ENCODE measurements at places on chromosomes 7 and 10. TPM values are rescaled to one million over a fixed set of nuclear protein-coding genes. Genes with fewer than 3 reads are reported as not detected.

DNA sequence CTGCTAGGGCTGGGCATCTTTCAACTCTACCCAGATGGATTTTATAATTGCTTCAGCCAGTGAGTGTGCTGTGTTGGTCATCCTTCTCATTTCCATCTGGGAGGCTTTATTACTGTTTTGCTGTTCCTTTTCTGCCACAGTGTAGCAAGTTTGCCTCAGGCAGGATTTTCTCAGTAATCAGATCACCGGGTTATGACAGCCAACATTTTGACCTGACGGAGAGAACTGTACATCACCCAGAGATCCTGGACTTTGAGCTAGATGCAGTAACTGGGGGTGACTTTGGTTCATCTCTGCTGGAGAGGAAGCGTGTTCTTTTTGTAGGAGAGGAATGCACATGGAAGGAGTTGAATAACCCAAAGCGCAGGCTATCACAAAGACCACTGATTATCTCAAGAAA is 111.8 kb upstream of the AGR3 start:
- DNase-seq = no peak
- peaks cover 7% of the 10 kb centered on the region for H3K4me1 ChIP-seq

The PRXL2A gene
- 88.4 TPM for total RNA-seq

The PTPN20 gene
- total RNA-seq = 5.6 TPM

The ATXN7L1 gene
- 18.4 TPM for total RNA-seq

DNA sequence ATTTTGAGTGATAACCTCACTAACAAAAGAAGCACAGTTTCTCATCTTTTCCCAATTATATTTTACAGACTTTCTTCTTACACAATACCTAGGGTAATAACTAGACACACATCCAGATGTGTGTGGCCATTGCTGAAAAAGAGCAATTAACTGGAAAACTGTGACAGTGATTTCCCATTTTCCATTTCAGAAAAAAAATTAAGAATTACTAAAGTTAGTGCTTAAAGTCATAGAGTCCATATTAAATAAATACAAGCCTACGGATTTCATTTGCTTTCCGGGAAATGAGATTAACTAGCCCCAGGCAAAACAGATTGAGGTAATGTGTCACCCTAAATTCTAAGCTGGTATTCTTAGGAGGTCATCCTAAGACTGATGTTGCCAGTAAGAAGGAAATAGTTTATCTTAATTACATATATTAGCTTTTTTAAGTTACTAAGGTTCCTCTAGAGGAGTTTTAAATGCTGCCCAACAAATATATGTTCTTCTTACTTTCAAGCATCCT is 10.2 kb upstream of the MACC1 start:
- no peaks in the 10 kb centered on the region for H3K36me3 ChIP-seq
- no peak for DNase-seq
- no peaks in the 10 kb centered on the region for H3K27me3 ChIP-seq
- H3K4me1 ChIP-seq = no peaks in the 10 kb centered on the region

- no peaks in the 10 kb centered on the region for H3K36me3 ChIP-seq
- H3K4me1 ChIP-seq = no peaks in the 10 kb centered on the region
- no peak for DNase-seq
- H3K27me3 ChIP-seq = no peaks in the 10 kb centered on the region
Measured at GRCh38 chr7:87797798-87798403, 78.3 kb downstream of the SLC25A40 start.

The CEP41 gene
- 8.9 TPM for total RNA-seq

- H3K4me3 ChIP-seq = no peak overlapping the region
- H3K36me3 ChIP-seq = no peaks in the 10 kb centered on the region
- no peaks in the 10 kb centered on the region for H3K27me3 ChIP-seq
- peak overlapping the region; percentile 62 for H3K27ac ChIP-seq
- H3K4me1 ChIP-seq = no peaks in the 10 kb centered on the region
Measured at GRCh38 chr7:17696422-17696821, 243.9 kb downstream of the SNX13 start.

DNA sequence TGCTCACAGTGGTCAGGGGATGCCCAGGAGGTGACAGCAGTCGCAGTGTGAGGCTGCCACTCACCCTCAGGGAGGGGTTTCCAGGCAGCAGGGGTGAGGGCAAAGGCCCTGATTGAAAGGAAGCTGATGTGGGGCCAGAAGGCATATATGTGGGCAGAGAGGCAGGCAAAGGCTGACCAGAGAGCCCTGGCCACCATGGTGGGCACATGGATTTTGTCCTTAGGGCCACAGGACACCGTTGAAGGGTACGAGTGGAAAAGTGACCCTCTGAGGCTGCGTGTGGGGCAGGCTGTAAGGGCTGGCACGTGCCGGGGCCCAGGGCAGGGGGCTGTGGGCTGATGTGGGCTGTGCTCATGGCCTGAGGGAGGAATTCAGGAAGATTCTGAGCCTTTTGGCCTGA is 57.5 kb upstream of the ZNF32 start:
- H3K27me3 ChIP-seq = no peaks in the 10 kb centered on the region

GRCh38 chr10:69876286-69876685 is 74.6 kb downstream of the COL13A1 start:
- H3K36me3 ChIP-seq = no peaks in the 10 kb centered on the region
- H3K27ac ChIP-seq = no peak overlapping the region
- no peaks in the 10 kb centered on the region for H3K27me3 ChIP-seq
- DNase-seq = no peak
- H3K4me1 ChIP-seq = no peaks in the 10 kb centered on the region

DNA sequence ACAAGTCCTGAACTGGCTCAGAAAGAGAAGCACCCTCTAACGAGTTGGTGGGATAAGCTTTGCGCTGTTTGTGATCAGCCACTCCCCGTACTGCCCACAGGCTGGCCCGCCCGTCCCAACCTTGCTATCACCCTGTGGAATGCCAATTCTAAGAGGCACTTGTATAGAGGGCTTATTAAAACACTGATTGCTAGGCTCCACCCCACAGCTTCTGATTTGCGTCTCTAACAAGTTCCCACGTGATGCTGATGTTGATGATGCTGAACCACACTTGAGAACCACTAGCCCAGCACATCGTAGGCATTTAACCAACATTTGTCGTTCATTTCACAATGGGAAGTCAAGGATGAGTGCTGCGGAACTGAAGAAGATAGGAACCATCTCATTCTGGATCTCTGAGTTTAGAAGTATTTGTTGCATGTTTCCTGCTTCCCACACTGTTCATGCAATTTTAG is 12.7 kb upstream of the GSAP start:
- H3K27me3 ChIP-seq = no peaks in the 10 kb centered on the region
- no peak for DNase-seq
- H3K4me1 ChIP-seq = no peaks in the 10 kb centered on the region
- no peaks in the 10 kb centered on the region for H3K36me3 ChIP-seq
- no peak overlapping the region for H3K27ac ChIP-seq

DNA sequence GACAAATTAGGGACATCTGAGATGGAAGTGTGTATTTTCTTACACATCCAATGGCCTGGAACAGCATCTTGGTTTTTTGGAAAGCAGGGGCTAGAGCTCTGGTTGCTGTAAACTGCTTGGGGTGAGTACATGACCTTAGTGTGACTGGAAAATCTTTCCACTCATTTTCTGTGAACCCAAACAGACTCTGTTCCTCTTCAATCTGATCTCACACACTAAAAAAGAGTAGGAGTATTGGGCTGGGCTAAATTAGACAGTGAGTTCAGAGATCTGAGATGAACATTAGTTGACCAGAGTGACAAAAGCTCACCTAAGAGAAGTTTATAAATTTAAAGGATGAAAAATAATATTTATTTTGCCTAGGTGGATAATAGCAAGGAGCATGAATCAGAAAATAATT is 59.2 kb downstream of the OR13A1 start:
- H3K27ac ChIP-seq = no peak overlapping the region
- no peak overlapping the region for H3K4me3 ChIP-seq

The TFPI2 gene
- 46.7 TPM for total RNA-seq

The ZPBP gene
- not detected for total RNA-seq

DNA sequence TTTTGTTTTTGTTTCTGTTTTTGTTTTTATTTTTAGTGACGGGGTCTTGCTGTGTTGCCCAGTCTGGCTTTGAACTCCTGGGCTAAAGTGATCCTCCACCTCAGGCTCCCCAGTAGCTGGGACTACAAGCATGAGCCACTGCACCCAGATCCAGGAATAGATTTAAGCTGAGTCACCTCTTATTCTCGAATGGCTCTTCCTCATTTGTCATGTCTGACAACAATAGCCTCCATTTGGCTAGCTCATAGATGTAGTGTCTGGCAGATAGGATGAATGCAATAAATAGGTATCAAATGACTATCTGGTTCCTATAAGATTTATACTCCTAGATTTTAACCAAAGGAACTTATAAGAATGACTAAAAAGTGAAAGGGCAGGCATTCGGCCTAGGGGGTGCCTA is 172.9 kb downstream of the TMEM26 start:
- no peaks in the 10 kb centered on the region for H3K27me3 ChIP-seq
- H3K4me3 ChIP-seq = no peak overlapping the region
- no peak for DNase-seq

The CRYGN gene
- total RNA-seq = not detected

The PRSS37 gene
- total RNA-seq = not detected

GRCh38 chr7:26853788-26854393 is 10.5 kb downstream of the SKAP2 start:
- DNase-seq = no peak
- H3K27me3 ChIP-seq = no peaks in the 10 kb centered on the region
- H3K27ac ChIP-seq = peak overlapping the region; percentile 86
- no peaks in the 10 kb centered on the region for H3K4me1 ChIP-seq
- no peak overlapping the region for H3K4me3 ChIP-seq
- no peaks in the 10 kb centered on the region for H3K36me3 ChIP-seq

- H3K36me3 ChIP-seq = no peaks in the 10 kb centered on the region
- H3K4me1 ChIP-seq = no peaks in the 10 kb centered on the region
- no peak overlapping the region for H3K4me3 ChIP-seq
Measured at GRCh38 chr7:22350466-22351328, 6.3 kb downstream of the RAPGEF5 start.

- DNase-seq = no peak
- no peaks in the 10 kb centered on the region for H3K4me1 ChIP-seq
- no peak overlapping the region for H3K4me3 ChIP-seq
- H3K27ac ChIP-seq = no peak overlapping the region
- no peaks in the 10 kb centered on the region for H3K36me3 ChIP-seq
- H3K27me3 ChIP-seq = no peaks in the 10 kb centered on the region
Measured at GRCh38 chr7:36910859-36911258, 186.6 kb upstream of the AOAH start.

- peak overlapping the region; percentile 7 for H3K27ac ChIP-seq
- H3K4me3 ChIP-seq = peak overlapping the region; percentile 30
- no peaks in the 10 kb centered on the region for H3K27me3 ChIP-seq
- DNase-seq = no peak
- H3K4me1 ChIP-seq = no peaks in the 10 kb centered on the region
Measured at GRCh38 chr10:131961777-131962662, 19.7 kb downstream of the BNIP3 start.

- H3K4me3 ChIP-seq = no peak overlapping the region
- H3K27ac ChIP-seq = no peak overlapping the region
- DNase-seq = no peak
- no peaks in the 10 kb centered on the region for H3K36me3 ChIP-seq
Measured at GRCh38 chr10:95628786-95629185, 27.7 kb downstream of the ALDH18A1 start.

- no peaks in the 10 kb centered on the region for H3K4me1 ChIP-seq
- DNase-seq = no peak
- no peaks in the 10 kb centered on the region for H3K36me3 ChIP-seq
- no peaks in the 10 kb centered on the region for H3K27me3 ChIP-seq
- peak overlapping the region; percentile 17 for H3K4me3 ChIP-seq
Measured at GRCh38 chr7:15972862-15973275, 286.4 kb upstream of the MEOX2 start.

The UFSP1 gene
- 2.9 TPM for total RNA-seq

- no peak overlapping the region for H3K4me3 ChIP-seq
- DNase-seq = no peak
- no peaks in the 10 kb centered on the region for H3K4me1 ChIP-seq
- no peak overlapping the region for H3K27ac ChIP-seq
- H3K27me3 ChIP-seq = no peaks in the 10 kb centered on the region
- H3K36me3 ChIP-seq = peaks cover 2% of the 10 kb centered on the region
Measured at GRCh38 chr10:94602729-94603515, 57.3 kb downstream of the HELLS start.

GRCh38 chr7:134643131-134643530 is 3.5 kb upstream of the BPGM start:
- no peak overlapping the region for H3K4me3 ChIP-seq
- no peak overlapping the region for H3K27ac ChIP-seq
- no peak for DNase-seq
- H3K27me3 ChIP-seq = no peaks in the 10 kb centered on the region
- no peaks in the 10 kb centered on the region for H3K4me1 ChIP-seq
- no peaks in the 10 kb centered on the region for H3K36me3 ChIP-seq

The PALD1 gene
- total RNA-seq = 1.9 TPM

The CD36 gene
- total RNA-seq = 240 TPM

DNA sequence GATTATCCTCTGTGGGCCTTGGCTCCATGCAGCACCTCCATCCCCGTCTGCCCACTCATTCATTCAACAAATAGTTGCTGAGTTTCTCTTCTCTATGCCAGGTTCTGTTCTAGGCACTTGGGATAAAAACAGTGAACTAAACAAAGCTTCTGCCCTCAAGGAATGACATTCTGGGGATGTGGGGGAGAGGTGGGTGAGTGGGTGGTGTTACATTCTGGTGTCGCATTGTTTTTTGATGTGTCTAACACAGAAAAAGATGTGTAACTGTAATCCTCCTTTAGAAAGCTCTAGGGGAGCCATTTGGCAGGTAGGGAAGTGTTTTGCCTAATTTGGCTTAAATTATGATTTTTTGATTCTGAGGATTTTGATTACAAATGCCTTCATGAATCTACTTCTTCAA is 21.4 kb downstream of the AUTS2 start:
- no peaks in the 10 kb centered on the region for H3K4me1 ChIP-seq
- H3K4me3 ChIP-seq = no peak overlapping the region
- H3K27me3 ChIP-seq = no peaks in the 10 kb centered on the region
- no peaks in the 10 kb centered on the region for H3K36me3 ChIP-seq

DNA sequence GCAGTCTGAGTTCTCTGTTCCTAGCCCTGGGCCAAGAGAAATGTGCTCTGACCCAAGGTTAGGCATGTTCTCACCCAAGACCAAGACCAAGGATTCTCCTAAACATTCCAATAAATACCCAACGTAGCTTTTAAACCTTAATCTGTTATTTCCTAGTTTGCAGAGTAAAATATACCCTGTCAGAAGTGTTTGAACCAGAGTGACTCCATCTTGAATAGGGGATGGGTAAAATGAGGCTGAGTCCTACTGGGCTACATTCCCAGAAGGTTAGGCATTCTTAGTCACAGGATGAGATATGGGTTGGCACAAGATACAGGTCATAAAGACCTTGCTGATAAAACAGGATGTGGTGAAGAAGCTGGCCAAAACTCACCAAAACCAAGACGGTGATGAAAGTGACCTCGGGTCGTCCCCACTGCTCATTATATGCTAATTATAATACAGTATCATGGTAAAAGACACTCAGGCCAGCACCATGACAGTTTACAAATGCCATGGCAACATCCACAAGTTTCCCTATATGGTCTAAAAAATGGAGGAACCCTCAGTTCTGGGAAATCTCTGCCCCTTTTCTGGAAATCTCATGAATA is 27.7 kb downstream of the PLXNA4 start:
- no peak for DNase-seq
- H3K4me1 ChIP-seq = no peaks in the 10 kb centered on the region
- no peak overlapping the region for H3K4me3 ChIP-seq
- no peaks in the 10 kb centered on the region for H3K36me3 ChIP-seq
- H3K27ac ChIP-seq = no peak overlapping the region

The FZD8 gene
- 2.9 TPM for total RNA-seq

Data from breast epithelium (tissue), 4 donors.